Activated CD4-positive, alpha-beta T cell treated with anti-CD3 and anti-CD28 coated beads for 48 hours (primary cell): ENCODE measurements at places on chromosomes 1 and 21.

- no peak for DNase-seq
Measured at GRCh38 chr1:115755456-115756370, 12.8 kb downstream of the CASQ2 start.

- no peak for DNase-seq
Measured at GRCh38 chr1:61119085-61119484, 36.7 kb downstream of the NFIA start.

- no peak for DNase-seq
Measured at GRCh38 chr1:119861547-119861946, 34.8 kb downstream of the ADAM30 start.

DNA sequence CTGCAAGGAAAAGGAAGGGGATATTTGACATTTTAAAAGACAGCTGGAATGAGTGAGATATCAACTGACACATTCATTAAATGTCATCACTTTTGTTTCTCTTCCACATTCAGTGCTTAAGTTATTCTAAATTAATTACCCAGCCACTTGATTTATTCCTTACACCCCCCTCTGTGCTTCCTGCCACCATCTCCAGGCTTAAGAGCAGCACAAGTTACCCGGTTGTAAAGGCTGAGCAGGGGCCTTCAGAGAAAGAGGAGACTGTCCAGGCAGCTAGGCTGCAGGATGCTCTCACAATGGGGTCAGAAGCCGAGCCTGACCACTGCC is 71.4 kb downstream of the SYT6 start:
- DNase-seq, result no peak

- DNase-seq, result no peak
Measured at GRCh38 chr1:178966312-178966711, 59.4 kb upstream of the FAM20B start.

DNA sequence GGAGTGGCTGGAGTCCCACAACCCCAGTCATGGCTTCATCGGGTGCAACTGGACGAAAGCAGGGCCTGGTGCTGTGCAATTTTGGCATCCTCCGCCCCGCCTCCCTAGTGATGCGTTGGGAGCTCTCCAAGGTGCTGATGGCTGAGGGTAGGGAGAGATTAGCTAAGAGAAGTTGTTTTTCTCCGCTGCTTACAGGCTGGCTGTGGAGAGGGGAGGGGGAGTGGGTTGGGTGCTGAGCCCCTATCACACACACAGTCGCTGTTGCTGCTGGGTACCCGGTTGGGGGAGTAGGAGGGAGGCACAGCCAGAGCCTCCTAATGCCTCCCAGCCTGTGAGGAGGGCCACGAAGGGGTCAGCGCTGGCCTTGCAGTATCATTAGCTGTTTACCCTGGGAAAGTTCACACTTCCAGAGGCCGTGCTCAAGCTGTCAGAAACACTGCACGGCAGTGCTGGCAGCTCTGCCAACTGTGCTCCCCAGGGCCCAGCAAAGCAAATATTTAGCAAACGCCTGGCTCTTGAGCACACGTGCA is 110.0 kb downstream of the GRIK3 start:
- DNase-seq, result peak; percentile 57

- no peak for DNase-seq
Measured at GRCh38 chr1:3785045-3785444, 11.3 kb downstream of the LRRC47 start.

DNA sequence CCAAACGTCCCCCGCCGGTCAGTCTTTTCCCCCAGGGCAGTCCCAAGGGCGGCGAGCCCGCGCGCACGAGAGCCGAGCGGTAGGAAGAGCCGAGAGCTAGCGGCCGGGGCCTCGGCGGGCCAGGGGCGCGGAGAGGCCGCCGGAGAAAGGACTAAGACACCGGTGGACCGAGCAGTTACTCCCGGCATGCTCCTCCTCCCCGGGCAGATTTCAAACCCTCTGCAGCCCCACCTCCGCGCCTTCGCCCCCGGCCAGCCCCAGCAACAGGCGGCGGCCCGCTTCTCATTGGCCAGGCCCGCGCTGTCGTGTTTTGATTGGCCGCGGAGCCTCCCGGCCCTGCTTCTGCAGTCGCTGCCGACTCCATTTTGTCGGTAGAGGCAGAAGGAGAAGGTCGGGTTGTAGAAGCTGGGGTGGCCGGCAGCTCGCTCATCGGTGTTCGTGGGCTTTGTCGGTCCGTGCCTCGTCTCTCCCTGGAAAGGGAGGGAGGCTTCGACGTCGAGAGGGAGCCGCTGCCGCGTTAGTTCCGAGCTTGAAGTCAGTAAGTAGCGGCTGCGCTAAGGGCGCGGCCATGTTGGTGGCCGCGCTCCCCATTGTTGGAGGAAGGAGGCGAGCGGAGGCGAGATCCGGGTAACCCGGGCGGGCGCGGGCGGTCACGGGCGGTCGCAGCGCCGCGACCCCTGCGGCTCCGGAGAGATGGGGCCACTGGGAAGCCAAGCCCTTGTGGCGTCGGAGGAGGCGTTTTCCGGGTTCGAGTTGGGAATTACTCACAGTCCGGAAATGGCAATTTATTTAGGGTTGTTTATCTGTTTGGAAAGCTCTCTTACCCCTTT is at the start of gene PNRC2:
Gene PNRC2 (plus strand): TSS at position 368 of the 830 bp plus-strand sequence. CDS start 1,630 bp downstream, outside the sequence.
- peak; percentile 98 for DNase-seq

- no peak for DNase-seq
Measured at GRCh38 chr1:241666419-241666818, 14.3 kb downstream of the WDR64 start.

DNA sequence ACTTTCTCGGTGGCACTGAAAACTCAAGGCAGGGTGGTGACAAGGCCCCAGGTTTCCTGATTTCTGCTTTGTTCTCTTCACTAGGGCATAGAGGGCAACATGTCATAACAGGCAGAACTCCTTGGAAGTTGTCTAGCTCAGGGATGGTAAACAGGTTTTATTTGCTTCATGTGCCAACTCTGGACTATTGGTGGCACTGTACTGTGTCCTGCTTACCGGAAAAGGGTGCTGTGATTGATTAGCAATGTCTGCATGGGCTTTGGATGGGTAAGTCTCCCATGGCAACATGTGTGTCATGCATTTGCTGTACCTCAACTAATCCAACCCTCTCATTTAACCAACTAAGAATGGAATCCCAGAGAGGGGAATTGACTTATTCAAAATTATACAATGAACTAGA is 70.7 kb upstream of the USP24 start:
- no peak for DNase-seq

DNA sequence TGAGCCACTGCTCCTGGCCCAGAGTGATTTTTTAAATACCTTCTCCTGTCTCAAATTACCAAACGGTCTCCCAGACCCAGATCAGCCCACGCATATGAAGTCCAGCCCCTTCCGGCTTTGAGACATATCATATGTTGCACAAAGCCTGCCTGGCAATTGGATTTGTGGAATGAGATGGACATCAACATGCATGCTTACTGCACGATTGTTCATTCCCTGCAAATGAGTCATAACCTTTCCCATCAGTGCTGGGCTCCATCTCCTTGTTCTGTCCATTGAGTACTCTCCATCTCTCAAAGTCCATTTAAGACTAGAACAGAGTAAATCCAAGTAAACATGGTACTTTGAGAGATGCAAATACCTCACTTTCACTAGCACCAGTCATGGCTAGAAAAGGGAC is 612.2 kb upstream of the USP24 start:
- no peak for DNase-seq

DNA sequence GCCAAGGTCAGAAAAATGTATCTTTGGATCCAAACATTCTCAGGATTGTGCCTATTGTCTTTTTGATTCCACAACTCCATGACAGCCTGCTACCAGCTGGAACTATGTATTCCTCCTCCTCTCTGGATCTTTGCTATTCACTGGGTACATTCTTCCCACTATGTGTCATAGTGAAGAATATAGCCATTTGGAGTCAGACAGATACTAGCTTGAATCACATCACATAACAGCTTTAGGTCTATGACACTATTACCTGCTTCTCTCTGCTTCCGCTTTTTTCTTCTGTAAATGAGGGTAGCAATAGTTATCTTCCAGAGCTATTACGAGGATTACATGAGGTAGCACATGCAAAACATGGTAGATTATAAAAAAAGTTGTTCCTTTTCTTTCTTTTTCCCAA is 5.4 kb upstream of the EXO1 start:
- no peak for DNase-seq

GRCh38 chr1:38860454-38860795 is 853 bp upstream of the RRAGC start:
- DNase-seq, result no peak

- no peak for DNase-seq
Measured at GRCh38 chr1:213585402-213585801, 402.4 kb upstream of the PROX1 start.

GRCh38 chr1:110216844-110217444 is 6.8 kb downstream of the KCNC4 start:
- no peak for DNase-seq

DNA sequence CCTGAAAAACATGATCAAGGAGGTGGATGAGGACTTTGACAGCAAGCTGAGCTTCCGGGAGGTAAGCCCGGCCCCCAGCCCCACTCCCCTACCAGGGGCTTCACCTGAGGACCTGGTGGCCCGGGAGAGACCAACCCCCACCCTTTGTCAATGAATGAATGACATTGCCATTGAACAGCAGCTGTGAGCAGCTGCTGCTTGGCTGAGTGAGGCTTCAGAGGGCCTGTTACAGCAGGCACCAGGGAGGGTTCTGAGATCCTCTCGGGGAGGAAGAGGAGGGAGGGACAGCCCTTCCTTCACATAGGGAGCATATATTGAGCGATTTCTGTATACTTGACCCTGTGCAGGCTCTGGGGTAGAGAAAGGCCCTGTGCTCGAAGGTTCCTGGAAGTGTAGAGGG is 12.3 kb upstream of the CTRC start:
- DNase-seq, result no peak

DNA sequence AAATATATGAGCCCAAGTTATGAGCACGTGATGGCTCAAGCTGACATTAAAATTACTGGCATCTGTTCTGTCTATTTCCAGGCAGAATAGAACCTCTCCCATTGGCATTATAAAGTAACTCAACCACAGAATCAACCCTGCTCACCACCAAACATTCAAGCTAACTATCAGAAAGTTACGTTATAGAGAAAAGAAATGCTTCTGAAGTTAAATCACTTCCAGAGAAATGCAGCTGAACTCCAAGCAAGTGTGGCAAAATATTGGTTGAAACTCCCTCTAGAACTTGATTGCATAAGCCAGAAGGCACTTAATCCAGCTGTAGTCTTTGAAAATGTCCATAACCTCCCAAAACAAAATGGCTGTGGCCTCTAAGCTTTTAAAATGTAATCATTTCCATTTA is 36.2 kb upstream of the UBE2U start:
- DNase-seq, result no peak

- no peak for DNase-seq
Measured at GRCh38 chr1:38088791-38089190, 42.2 kb upstream of the POU3F1 start.
